Astrocyte (in vitro differentiated cells and primary cell): ENCODE measurements at places on chromosomes 5 and 9.

DNA sequence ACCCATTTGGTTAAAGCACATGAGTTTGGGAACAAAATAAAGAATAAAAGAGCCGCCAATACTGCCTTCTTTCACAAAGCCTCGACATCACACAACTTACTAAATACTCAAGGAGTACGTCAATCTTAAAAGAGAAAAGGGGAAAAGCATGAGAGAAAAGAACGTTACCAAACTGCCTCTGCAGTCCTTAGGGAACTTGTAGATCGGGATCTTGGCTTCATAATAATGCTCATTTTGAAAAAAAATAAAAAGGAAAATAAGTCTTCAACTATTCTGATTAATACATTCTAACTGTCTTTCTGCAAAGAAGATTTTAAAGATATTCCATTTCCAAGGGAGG lies 618.4 kb downstream of the PDE4D start:
- peak overlapping the region; percentile 64 for H3K4me3 ChIP-seq
- no peak overlapping the region for H3K27ac ChIP-seq
- no peaks in the 10 kb centered on the region for H3K36me3 ChIP-seq
- no peaks in the 10 kb centered on the region for H3K27me3 ChIP-seq
- peaks cover 6% of the 10 kb centered on the region for H3K4me1 ChIP-seq
- no peak for DNase-seq

GRCh38 chr5:150361301-150361700 lies 3.8 kb downstream of the TCOF1 start:
- no peak for DNase-seq
- no peak overlapping the region for H3K4me3 ChIP-seq
- peaks cover 39% of the 10 kb centered on the region for H3K36me3 ChIP-seq

- H3K4me1 ChIP-seq: peaks cover 20% of the 10 kb centered on the region
- no peak overlapping the region for H3K4me3 ChIP-seq
- peaks cover 72% of the 10 kb centered on the region for H3K36me3 ChIP-seq
- DNase-seq: no peak
- no peak overlapping the region for H3K27ac ChIP-seq
Observed at GRCh38 chr5:40828021-40828631, 6.9 kb downstream of the RPL37 start.

- H3K27ac ChIP-seq: no peak overlapping the region
- no peaks in the 10 kb centered on the region for H3K27me3 ChIP-seq
- DNase-seq: no peak
- no peak overlapping the region for H3K4me3 ChIP-seq
- H3K36me3 ChIP-seq: no peaks in the 10 kb centered on the region
Observed at GRCh38 chr9:137610944-137611343, 5.5 kb downstream of the ARRDC1 start.

- no peaks in the 10 kb centered on the region for H3K27me3 ChIP-seq
- no peak for DNase-seq
- no peaks in the 10 kb centered on the region for H3K36me3 ChIP-seq
- no peak overlapping the region for H3K27ac ChIP-seq
- H3K4me1 ChIP-seq: peaks cover 35% of the 10 kb centered on the region
- no peak overlapping the region for H3K4me3 ChIP-seq
Observed at GRCh38 chr9:128213746-128214497, 10.7 kb downstream of the DNM1 start.

GRCh38 chr5:96280946-96281393 lies 152.1 kb downstream of the PCSK1 start:
- H3K36me3 ChIP-seq: no peaks in the 10 kb centered on the region
- H3K27me3 ChIP-seq: no peaks in the 10 kb centered on the region
- H3K4me1 ChIP-seq: peaks cover 12% of the 10 kb centered on the region
- H3K4me3 ChIP-seq: no peak overlapping the region

- peaks cover 33% of the 10 kb centered on the region for H3K27me3 ChIP-seq
- DNase-seq: peak; percentile 13
- H3K4me3 ChIP-seq: peak overlapping the region; percentile 66
- no peaks in the 10 kb centered on the region for H3K36me3 ChIP-seq
- H3K27ac ChIP-seq: no peak overlapping the region
Observed at GRCh38 chr5:66596636-66597182, 516 bp downstream of the MAST4 start.

GRCh38 chr5:149687486-149688168 lies 42.5 kb upstream of the PPARGC1B start:
- peaks cover 59% of the 10 kb centered on the region for H3K27me3 ChIP-seq
- no peaks in the 10 kb centered on the region for H3K4me1 ChIP-seq
- H3K4me3 ChIP-seq: no peak overlapping the region
- H3K36me3 ChIP-seq: no peaks in the 10 kb centered on the region
- no peak for DNase-seq

DNA sequence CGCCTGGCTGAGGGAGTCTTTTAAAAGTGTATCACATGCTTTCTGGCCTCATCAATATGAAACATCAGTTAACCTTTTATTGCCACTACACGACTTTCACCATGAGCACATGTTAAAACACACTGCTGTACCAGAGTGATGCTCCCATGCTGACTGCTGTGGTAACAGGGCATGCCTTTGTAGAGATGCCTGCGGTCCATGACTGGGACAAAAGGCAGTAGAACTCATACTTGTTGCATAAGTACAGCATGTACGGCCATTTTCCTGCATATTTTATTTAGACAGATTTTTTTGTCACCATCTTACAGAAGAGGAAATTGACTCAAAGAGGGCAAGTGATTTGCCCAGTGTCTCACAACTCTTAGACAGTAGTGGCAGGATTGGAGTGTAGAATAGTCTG lies 105.7 kb upstream of the ADAMTSL1 start:
- H3K27ac ChIP-seq: no peak overlapping the region
- no peak overlapping the region for H3K4me3 ChIP-seq
- DNase-seq: peak; percentile 32
- H3K27me3 ChIP-seq: no peaks in the 10 kb centered on the region

GRCh38 chr5:72138943-72139521 lies 31.8 kb downstream of the MAP1B start:
- peaks cover 66% of the 10 kb centered on the region for H3K4me1 ChIP-seq
- H3K36me3 ChIP-seq: peaks cover 9% of the 10 kb centered on the region
- H3K27me3 ChIP-seq: no peaks in the 10 kb centered on the region

DNA sequence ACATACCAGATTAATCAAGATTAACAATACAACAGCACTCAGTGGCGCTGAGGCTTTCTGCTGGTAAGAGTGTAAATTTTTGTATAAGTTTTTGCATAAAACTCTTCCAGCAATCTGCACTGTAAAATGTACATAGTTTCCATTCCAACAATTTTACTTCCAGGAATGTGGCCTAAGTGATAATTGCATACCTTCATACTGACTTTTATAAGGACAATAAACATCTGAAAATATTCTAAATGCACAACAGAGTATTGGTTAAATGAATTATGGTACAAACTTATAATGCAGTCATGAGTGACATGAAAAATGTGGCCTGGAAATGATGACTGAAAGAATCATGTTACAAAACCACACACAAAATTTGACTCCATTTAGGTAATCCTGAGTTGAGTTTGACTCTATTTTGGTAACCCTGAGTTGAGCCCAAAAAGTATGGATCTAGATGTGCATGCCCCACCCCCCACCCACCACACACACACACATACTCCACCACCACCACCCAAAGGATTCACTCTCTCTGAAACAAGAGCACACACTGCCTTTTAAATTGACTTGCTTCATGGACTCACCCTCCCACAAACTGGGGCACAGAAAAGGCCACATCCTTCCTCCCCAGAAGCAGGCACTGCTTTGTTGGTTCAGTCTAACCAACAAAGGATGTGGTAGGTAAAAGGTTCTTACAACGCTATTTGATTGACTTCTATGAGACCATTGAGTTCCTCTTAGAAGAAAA lies 137.6 kb downstream of the SUSD1 start:
- DNase-seq: peak; percentile 88
- H3K36me3 ChIP-seq: no peaks in the 10 kb centered on the region
- H3K27me3 ChIP-seq: no peaks in the 10 kb centered on the region
- H3K27ac ChIP-seq: peak overlapping the region; percentile 86

DNA sequence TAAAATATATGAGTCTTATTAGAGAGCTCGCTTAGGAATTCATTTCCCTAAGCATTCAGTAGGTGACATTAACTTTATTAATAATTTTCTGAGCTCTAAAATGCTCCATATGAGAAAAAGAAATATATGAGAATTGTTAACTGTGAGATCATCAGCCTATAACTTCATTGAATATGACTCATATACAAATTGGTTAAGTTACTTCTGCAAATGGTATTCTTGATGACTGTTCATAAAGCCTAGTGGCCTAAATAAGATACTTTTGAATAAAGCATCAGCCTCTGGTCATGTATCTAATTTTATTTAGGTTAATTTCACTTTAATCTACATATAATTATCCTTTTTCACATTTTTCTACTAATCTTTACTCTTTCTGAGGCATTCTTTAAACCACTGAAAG lies 710.2 kb upstream of the ACO1 start:
- H3K27ac ChIP-seq: no peak overlapping the region
- no peaks in the 10 kb centered on the region for H3K36me3 ChIP-seq
- peak; percentile 6 for DNase-seq
- no peaks in the 10 kb centered on the region for H3K27me3 ChIP-seq
- no peak overlapping the region for H3K4me3 ChIP-seq

- no peak overlapping the region for H3K27ac ChIP-seq
- H3K4me3 ChIP-seq: no peak overlapping the region
- peaks cover 15% of the 10 kb centered on the region for H3K27me3 ChIP-seq
- H3K4me1 ChIP-seq: no peaks in the 10 kb centered on the region
Observed at GRCh38 chr5:139946440-139946839, 96.7 kb downstream of the NRG2 start.

DNA sequence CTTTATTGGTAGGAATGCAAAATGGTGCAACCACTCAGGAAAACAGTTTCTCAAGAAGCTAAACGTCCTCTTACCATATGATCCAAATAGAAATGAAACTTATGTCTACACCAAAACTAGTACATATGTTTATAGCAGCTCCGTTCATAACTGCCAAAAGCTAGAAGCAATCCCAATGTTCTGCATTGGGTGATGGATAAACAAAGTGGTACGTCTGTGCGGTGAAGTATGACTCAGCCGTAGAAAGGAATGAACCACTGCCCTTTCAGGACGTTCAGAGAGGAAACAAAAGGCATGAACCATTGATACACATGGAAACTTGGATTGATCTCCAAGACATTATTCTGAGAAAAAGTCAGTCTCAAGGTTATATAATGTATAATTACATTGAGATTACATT lies 27.6 kb downstream of the HNRNPH1 start:
- H3K27me3 ChIP-seq: no peaks in the 10 kb centered on the region
- peaks cover 40% of the 10 kb centered on the region for H3K36me3 ChIP-seq
- peak; percentile 66 for DNase-seq

DNA sequence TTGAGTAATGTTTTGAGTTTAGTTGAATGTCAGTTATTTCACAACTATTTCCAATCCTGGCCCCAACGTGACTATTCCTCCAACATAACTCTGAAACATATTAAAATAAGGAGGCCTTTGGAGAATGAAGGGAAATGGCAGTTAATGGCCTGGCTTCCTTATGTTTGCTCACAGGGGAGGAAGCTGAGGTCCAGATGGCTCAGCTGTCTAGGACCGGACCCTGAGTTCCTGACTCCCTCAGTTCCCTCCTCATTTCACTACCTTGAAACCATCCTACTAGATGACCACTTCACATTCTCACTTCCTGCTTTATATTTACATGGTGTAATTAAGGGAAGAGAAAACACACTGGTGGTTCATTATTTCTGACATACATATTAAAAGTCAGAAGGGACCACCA lies 6.6 kb downstream of the OTULINL start:
- no peak overlapping the region for H3K27ac ChIP-seq
- no peak overlapping the region for H3K4me3 ChIP-seq
- DNase-seq: no peak
- peaks cover 10% of the 10 kb centered on the region for H3K4me1 ChIP-seq
- peaks cover 19% of the 10 kb centered on the region for H3K27me3 ChIP-seq
- no peaks in the 10 kb centered on the region for H3K36me3 ChIP-seq

DNA sequence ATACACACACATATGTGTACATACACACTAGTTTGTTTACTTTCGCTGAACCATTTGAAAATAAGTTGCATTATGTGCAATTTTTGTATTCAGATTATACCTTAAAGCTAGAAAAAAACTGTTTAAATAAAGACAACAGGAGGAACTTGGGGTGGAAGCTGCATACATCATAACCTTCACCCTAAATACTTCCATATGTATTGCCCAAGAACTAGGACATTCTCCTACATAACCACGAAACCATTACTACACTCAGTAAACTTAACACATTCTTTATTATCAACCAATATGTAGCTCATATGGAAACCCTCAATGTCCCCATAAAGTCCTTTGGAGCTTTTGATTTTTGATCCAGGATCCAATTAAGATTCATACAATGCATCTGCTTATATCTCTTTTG lies 83.3 kb downstream of the GIN1 start:
- H3K27me3 ChIP-seq: no peaks in the 10 kb centered on the region
- H3K27ac ChIP-seq: no peak overlapping the region
- H3K4me3 ChIP-seq: no peak overlapping the region
- H3K36me3 ChIP-seq: no peaks in the 10 kb centered on the region
- DNase-seq: no peak
- H3K4me1 ChIP-seq: no peaks in the 10 kb centered on the region

- peaks cover 4% of the 10 kb centered on the region for H3K4me1 ChIP-seq
- DNase-seq: no peak
- H3K27ac ChIP-seq: no peak overlapping the region
- no peak overlapping the region for H3K4me3 ChIP-seq
Observed at GRCh38 chr5:158756871-158757270, 342.8 kb downstream of the EBF1 start.

DNA sequence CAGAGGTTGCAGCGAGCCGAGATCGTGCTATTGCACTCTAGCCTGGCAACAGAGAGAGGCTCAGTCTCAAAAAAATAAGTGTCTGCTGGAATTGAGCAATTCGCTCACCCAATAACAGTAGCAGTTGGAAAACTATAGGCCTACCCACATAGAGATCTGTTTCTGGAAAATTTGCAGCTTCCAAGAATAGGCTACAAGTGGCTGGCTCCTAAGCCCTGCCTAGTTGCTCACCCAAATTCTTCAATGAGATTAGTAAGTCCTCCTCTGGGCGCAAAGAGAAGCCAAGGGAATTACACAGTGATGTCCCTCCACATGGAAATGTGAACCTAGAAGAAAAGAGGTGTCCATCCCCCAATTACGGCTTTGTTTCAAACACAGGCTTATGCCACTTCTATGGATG lies 42.6 kb upstream of the RNF38 start:
- H3K36me3 ChIP-seq: no peaks in the 10 kb centered on the region
- H3K27me3 ChIP-seq: no peaks in the 10 kb centered on the region
- H3K27ac ChIP-seq: no peak overlapping the region

GRCh38 chr9:136965771-136966484 lies 11.4 kb upstream of the PTGDS start:
- no peak overlapping the region for H3K4me3 ChIP-seq
- no peak for DNase-seq

- H3K36me3 ChIP-seq: no peaks in the 10 kb centered on the region
- H3K27ac ChIP-seq: peak overlapping the region; percentile 85
- H3K4me1 ChIP-seq: peaks cover 16% of the 10 kb centered on the region
- H3K4me3 ChIP-seq: peak overlapping the region; percentile 79
- no peaks in the 10 kb centered on the region for H3K27me3 ChIP-seq
Observed at GRCh38 chr5:149959406-149960236, 937 bp upstream of the SLC26A2 start.

DNA sequence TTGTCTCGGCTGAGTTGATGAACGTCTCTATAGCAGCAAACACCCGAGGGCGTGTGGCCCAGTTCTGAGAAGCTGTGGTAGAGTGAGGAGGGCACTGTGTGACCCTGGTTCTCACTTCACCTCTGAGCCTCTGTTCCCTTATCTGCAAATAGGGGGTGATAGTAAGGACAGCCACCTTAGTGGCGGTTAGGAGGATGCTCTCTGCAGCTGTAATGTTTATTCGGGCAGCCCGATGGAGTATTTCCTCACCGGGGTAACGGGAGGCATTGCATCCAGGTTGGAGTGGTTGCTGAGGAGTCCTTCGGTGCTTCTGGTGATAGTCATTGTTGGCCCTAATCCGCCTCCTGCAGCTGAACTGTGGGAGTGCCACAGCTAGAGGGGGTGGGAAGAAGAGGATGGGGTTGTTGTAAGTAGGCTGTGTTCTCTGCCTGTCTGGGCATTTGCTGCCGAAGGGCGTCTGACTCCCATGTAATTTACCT lies 13.9 kb downstream of the PRRC2B start:
- peaks cover 57% of the 10 kb centered on the region for H3K4me1 ChIP-seq
- no peak for DNase-seq
- H3K36me3 ChIP-seq: no peaks in the 10 kb centered on the region
- no peaks in the 10 kb centered on the region for H3K27me3 ChIP-seq
